ENCODE measurements at places on chromosomes 7 and 10.
A peak's percentile ranks its signal among the peaks of the same experiment; 100 is the strongest.

DNA sequence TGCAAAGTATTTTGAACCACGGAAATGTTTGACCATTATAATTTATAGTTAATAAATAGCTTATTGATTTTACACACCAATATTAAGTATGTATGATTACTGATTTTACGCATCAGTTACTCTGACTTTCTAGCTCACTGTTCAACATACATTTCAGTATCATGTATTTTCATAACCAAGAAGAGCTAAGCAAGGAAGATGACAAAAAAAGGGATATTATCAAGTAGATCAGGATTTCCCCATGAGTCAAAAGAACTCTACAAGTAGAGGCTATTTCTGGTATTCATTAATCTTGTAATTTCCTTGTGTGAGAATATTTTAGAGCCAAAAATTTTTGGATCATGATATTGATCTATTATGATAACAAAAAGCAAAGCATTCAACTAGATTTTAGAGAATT lies 131.6 kb downstream of the AGMO start:
- no peak for DNase-seq

- DNase-seq = no peak
Measured at GRCh38 chr7:47510192-47510591, 71.7 kb downstream of the TNS3 start.

- no peak for DNase-seq
Measured at GRCh38 chr10:102497545-102497944, 5.0 kb downstream of the ACTR1A start.

- no peak for DNase-seq
Measured at GRCh38 chr7:11538751-11539299, 293.2 kb downstream of the THSD7A start.

- peak; percentile 59 for DNase-seq
Measured at GRCh38 chr7:43658718-43659548, 70.4 kb downstream of the COA1 start.

DNA sequence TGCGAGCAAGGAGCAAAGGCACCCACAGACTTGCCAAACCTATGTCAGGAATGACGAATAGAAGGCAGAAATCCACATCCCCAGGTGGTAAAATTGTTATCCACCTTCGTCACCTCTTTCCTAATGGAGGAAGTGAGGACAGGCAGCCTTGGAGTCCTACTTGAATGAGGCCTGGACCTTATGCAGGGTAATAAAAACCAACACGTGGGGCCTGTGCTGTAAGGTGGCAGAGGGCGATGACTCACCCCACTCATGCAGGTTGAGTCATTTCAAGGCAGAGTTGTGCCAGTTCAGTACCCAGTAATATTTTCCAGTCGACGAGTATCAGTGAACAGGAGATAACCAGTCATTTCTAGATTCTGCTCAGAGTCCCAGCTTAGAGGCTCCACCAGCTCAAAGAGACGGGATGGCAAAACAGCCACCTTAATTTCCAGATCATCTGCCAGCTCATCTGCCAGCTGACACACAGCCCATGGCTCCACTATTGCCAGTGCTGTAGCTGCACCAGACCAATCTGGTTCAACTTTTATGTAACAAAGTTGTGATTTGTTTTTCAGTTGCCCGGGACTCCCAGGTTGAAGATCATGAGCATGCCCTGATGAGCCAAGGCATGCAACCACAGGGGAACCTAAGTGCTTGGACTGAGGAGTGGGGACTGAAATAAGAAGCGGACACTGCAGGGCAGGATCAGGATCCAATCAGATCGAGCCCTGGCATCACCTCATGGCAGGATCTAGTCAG lies 176.2 kb upstream of the ITGB1 start:
- peak; percentile 82 for DNase-seq

- no peak for DNase-seq
Measured at GRCh38 chr7:5689716-5690115, 91.7 kb downstream of the RNF216 start.

GRCh38 chr10:70584366-70584765 lies 18.2 kb downstream of the PRF1 start:
- DNase-seq = no peak

- no peak for DNase-seq
Measured at GRCh38 chr7:14376711-14377110, 387.2 kb upstream of the ETV1 start.

GRCh38 chr7:87541648-87542047 lies 59.0 kb downstream of the ABCB1 start:
- DNase-seq = no peak

DNA sequence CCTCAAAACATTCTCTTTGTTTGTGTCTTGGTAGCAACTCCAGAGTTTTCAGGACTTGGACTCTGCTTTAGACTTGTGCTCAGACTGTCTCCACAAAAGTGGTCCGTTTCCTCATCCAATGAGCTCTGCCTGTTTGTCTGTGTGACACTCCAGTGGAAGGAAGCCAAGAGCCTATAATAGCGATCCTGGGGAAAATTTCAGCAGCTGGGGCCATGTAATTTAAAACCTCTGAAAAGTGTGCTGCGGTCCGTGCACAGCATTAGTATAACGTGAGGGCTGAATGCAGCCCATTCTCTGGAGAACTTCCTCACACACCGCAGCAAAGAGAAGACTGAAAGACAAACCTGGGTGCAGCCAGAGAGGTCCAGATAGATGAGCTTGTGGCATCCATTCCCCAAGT lies at the start of gene LRRC17:
TSS of gene LRRC17 (plus strand) at position 259 of the 400 bp plus-strand sequence. CDS start 20,914 bp downstream, outside the sequence.
- no peak for DNase-seq

GRCh38 chr10:34001087-34001580 lies 666.7 kb upstream of the NRP1 start:
- DNase-seq = no peak
